Stimulated activated CD4-positive, alpha-beta T cell treated with anti-CD3 and anti-CD28 coated beads, Interleukin-4, amount 100 ng/mL, for 1 hour (primary cell): ENCODE measurements at places on chromosomes 12 and 14.

DNA sequence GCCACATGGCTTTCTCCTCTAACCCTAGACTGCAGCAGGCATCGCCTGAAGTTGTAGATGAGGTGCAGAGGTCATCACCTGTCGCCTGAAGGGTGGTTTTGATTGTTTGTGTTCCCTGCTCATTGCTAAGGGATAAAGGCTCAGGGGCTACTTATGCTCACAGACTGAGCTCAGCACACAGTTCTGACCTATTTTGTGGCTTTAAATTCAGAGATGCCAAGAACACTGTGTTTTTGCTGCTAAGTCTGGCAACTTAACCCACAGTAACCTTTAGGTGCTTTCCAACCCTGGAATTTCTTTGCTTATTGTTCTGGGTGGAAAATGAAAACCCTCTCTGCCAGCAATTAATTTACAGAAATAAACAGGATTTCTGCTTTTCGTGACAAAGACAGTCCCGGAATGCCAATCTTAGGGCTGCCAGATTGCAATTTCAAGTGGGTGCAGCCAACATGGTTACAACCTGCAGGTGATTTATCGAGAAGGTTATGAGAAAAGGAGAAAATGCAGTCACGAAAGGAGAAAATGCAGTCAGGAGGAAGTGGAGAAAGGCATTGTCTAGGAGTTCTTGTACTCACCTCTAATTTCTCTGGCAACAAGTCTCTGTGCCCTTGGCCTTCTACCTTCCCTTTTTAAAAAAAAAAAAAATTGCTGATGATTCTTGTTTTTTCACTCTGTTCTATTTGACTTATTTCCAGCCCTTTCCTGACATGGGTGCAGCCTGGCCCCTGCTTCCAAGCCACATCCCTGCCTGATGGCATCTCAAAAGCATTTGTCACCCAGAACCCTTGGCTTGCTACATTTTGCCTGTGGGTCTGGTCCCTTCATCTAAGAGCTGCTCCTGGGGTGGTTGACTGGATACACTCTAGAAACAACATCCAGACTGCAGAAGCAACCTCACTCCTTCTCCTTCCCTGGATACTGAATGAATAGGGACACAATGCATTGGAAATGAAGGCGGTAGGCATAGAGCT is 23.3 kb downstream of the NPC2 start:
- no peak for DNase-seq

DNA sequence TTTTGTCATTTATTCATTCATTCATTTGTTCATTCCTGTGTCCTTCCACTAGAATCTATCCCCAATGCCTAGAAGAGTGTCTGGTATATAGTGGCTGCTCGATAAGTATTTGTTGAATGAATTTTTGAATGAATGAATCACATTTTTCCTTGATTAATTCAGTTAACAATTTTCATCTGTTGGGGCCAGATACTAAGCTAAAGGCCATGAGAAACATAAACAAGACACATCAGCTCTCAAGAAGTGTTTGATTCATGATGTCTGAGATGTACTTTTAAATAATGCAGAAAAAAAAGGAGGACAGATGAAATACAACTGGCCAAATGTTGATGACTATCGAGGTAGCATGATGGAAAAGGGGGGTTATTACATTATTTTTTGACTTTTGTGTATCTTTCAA is 48.1 kb upstream of the TMED10 start:
- DNase-seq = no peak

DNA sequence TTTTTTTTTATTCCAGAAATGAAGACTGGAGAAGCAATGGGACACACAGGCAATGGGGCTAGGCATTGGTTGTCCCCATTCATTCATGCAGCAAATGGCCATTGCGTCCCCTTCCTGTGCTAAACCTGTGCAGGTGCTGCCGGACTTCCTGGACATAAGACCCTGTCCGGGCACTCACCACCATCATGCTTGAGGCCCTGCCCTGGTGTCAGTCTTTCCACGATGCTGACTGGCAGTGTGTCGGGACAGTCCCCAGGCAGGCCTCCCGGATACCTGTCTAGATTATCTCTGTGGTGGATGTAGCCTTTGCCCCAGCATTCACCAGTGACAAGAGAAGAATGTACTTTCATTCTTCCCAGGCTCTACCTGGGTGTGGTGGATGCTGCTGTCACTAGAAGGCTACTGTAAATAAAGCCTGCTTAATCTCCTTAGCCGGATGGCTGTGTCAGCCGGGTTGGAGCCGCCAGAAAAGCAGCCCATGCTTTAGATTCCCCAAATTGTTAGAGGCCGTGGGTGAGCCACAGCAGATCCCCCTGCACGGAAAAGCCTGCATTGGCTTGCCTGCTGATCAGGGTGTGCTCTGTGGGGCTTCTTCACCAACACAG is 94.5 kb upstream of the PARP11 start:
- DNase-seq = no peak

DNA sequence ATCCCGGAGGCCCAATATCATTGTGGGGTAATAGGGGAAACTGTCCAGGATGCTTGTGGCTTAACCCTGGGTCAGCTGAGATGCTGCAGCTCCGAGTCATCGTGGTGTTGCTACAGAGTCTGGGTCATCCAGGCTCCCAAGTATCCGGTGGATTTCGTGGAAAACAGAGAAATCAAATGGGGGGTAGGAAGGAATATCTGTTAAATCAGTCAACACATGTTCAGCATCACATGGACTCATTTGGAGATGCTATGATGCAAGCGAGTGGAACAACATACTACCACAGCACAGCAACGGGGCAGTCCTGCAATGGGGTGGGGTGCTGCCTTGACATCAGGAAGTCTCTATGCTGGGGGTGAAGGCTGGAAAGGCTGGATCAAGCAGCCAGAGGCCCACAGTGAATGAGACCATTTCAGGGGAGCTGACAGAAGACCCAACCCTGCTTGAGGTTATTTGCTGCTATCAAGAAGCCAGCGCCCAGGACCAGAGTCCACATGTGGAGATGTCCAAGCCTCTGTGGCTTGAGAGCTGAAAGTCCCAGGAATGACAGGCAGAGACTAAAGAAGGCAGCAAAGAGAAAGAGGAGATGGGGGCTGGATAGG is 22.9 kb downstream of the VDR start:
- DNase-seq = no peak

GRCh38 chr14:87063181-87063580 is 929.8 kb downstream of the GALC start:
- no peak for DNase-seq

- no peak for DNase-seq
Measured at GRCh38 chr12:66228462-66228861, 39.4 kb downstream of the IRAK3 start.

- no peak for DNase-seq
Measured at GRCh38 chr12:1872448-1872847, 46.0 kb downstream of the CACNA2D4 start.

DNA sequence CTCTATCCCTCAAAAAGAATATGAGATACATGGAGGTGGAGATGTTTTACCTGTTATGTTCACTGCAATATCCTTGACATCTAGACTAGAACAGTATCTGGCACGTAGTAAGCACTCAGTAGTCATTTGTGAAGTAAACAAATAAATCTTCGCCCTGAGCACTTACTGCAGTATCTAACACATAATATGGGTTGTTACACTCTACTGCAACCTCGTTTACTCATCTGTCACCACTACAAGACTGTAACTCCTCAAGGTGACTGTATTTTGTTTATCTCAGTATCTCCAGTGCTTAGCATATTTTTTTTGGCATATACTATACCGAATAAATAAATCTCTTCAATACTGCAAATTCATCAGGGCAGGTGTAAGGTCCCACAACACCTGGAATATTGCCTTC is 66.1 kb downstream of the WASHC3 start:
- no peak for DNase-seq

GRCh38 chr14:21735639-21736307 is 62.2 kb upstream of the OR4E1 start:
- no peak for DNase-seq

- no peak for DNase-seq
Measured at GRCh38 chr12:51839310-51839947, 9.1 kb downstream of the FIGNL2 start.

GRCh38 chr14:73780896-73781295 is 66.7 kb upstream of the PNMA1 start:
- no peak for DNase-seq

- DNase-seq = no peak
Measured at GRCh38 chr12:102879144-102879763, 37.8 kb downstream of the PAH start.

GRCh38 chr14:95503365-95504134 is 12.9 kb downstream of the SYNE3 start:
- DNase-seq = no peak

DNA sequence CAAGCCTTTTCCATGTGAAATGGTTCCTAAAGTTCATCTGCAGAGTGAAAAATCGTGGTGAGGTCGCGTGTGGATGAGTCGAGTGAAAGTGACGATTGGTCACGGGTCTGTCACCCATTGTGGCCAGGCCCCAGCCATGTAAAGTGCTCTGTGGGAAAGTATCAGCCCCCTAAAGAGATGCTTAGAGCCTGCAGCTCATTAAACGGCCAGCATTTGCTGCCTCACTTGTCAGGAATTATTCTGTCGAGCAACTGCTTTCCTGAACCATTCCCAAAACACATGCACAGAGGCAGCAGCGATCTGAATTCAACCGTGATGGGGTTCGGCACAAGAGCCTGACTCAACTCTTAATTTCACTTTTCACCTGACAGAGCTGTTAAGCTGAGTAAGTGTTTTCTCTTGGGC is 16.0 kb downstream of the DBX2 start:
- DNase-seq = no peak

- no peak for DNase-seq
Measured at GRCh38 chr14:71416392-71416791, 509.1 kb downstream of the PCNX1 start.

DNA sequence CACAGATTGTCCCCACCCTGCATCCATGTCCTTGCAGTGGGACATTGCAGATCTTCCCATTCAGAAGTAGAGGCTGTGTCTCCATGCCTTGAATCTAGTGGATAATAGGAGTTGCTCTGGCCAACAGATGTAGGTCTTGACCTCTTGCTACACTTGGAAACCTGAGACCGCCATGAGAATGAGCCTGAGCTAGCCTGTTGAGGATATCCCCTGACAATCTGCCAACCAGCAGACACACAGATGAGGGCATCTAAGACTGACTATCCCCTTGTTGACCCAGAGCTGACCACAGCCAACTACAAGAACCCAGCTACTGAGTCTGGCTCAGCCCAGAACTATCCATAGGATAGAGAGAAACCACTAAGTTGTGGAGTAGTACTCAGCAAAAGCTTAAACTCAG is 161.1 kb upstream of the NOS1 start:
- no peak for DNase-seq

- no peak for DNase-seq
Measured at GRCh38 chr12:124867401-124867930, 3.8 kb upstream of the SCARB1 start.

DNA sequence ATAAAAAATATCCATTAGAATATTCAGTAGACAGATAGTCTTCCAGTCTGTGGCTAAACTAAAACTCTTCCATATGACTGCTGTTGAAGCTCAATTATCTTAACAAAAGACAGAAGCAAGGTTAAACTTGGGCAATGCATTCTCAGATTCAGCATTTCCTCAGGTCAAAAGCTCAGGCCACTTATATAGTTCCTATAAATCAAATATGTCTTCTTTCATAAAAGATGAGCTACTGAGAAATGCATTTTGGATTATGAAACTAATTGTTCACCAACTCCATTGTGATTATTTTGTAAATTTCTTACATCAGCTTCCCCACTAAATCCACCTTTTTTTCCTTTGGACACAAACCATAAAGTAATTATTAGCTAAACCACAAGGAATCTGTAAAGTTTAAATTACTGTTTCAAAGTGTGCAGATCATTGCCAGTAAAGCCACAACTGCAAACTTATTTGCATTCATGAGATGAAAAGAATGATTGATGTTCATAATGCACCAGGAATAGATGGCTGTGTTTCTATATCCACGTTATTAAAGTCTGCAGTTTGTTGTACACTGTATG is 224.4 kb downstream of the FBXL14 start:
- no peak for DNase-seq

GRCh38 chr12:102966200-102966863 is 8.9 kb downstream of the ASCL1 start:
- DNase-seq = no peak

GRCh38 chr12:76303989-76304460 is 44.2 kb downstream of the BBS10 start:
- DNase-seq = no peak
